Activated CD4-positive, alpha-beta T cell treated with anti-CD3 and anti-CD28 coated beads, Interleukin-2, amount 10 ng/mL, durations not matched to agents 7 days and 5 days (primary cell): ENCODE measurements at places on chromosomes 1 and 21. TPM values are rescaled to one million over a fixed set of nuclear protein-coding genes. Genes with fewer than 3 reads are reported as not detected.

DNA sequence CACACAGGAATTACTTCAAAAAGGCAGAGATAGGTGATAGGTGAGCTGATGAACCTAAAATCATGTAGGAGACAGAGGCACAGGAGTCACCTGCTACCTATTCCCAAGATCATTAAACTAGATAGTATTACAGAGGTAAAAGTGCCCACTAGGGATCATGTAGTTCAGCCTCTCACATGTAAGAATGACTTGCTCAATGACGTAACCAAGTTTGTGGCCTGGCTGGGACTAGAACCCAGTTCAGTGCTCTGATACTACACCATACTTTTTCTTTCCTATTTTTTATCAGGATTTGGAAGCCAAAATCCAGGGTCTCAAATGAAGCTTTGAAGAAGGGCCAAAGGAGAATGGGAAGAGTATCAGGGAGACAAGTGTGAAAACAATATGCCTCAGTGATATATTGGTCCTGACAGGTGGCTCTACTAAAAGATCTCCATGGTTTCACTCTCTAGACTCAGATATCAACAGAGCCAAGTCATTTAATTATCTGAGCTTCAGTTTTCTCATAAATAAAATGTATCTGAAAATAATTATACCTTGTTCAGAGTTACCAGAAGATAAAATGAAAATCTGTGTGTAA lies 87.3 kb upstream of the SLFNL1 start:
- no peak for DNase-seq
- H3K36me3 ChIP-seq = peaks cover 13% of the 10 kb centered on the region
- H3K4me3 ChIP-seq = no peak overlapping the region
- H3K27ac ChIP-seq = no peak overlapping the region
- H3K27me3 ChIP-seq = no peaks in the 10 kb centered on the region

DNA sequence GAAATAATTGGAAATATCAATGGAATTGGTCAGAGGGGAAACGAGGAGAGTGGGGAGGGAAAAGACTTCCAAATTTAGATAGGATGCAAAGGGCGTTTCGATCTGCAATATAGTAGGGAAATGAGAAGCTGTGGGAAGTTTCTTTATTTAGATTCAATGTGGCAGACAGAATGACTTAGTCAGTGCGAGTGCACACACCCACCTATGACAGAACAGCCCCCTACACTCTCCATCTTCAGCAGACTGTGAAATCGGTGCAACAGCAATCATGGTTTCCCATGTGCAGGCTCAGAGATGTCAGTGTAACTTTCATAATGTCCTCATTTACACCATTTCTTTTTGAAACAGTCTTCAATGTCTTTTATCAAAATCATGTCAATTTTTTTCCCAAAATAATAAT lies 46.0 kb downstream of the DIP2A start:
- H3K27me3 ChIP-seq = no peaks in the 10 kb centered on the region
- peak overlapping the region; percentile 13 for H3K27ac ChIP-seq
- H3K4me3 ChIP-seq = no peak overlapping the region
- H3K36me3 ChIP-seq = peaks cover 53% of the 10 kb centered on the region

DNA sequence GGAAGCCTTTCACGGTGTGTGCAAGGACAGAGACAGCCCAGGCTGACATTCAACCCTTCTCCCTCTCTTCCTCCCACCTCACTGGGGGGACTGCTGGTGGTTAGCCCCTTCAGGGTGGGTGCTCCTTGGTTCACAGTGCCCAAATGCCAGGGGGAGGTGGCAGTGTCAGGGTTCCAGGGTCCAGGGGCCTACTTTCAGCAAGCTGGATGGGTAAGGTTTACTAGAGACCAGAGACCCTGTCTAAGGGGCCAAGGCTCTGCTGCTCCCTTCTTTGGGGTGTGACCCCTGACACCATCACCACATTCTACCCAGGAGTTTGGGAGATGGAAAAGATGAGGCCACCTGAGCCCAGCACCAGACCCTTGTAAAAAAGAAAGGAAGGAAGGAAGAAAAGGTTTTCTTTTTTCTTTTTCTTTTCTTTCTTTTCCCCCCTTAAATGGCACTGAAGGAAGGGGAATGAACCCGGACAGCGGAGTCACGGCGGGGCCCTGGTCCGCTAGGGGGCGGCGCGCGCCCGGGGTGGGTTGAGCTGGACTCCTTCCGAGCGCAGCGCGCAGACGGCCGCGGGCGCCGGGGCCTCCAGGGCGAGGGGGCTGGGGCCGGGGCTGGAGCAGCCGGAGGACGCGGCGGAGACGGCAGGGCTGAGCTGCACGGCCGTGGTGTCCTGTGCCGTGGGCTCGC lies 18.8 kb downstream of the KNCN start:
- H3K4me3 ChIP-seq = peak overlapping the region; percentile 33
- peak; percentile 67 for DNase-seq
- peaks cover 42% of the 10 kb centered on the region for H3K27me3 ChIP-seq
- H3K4me1 ChIP-seq = peaks cover 18% of the 10 kb centered on the region

- H3K27ac ChIP-seq = peak overlapping the region; percentile 99
- peaks cover 2% of the 10 kb centered on the region for H3K36me3 ChIP-seq
- H3K27me3 ChIP-seq = no peaks in the 10 kb centered on the region
- H3K4me1 ChIP-seq = peaks cover 66% of the 10 kb centered on the region
- DNase-seq = peak; percentile 60
- H3K4me3 ChIP-seq = peak overlapping the region; percentile 90
Measured at GRCh38 chr21:41926117-41926806, 27.6 kb downstream of the C2CD2 start.

DNA sequence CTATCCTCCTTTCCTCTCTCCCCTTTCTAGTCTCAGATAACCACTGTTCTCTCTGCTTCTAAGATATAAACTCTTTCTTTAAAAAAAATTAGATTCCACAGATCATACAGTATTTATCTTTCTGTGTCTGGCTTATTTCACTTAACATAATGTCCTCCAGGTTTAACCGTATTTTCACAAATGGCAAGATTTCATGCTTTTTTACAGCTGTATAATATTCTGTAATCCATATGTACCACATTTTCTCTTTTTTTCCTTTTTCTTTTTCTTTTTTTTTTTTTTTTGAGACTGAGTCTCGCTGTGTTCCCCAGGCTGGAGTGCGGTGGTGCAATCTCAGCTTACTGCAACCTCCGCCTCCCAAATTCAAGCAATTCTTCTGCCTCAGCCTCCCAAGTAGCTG lies 5.1 kb upstream of the SLC16A1 start:
- H3K27me3 ChIP-seq = no peaks in the 10 kb centered on the region
- no peak overlapping the region for H3K27ac ChIP-seq
- peaks cover 48% of the 10 kb centered on the region for H3K4me1 ChIP-seq
- DNase-seq = no peak

DNA sequence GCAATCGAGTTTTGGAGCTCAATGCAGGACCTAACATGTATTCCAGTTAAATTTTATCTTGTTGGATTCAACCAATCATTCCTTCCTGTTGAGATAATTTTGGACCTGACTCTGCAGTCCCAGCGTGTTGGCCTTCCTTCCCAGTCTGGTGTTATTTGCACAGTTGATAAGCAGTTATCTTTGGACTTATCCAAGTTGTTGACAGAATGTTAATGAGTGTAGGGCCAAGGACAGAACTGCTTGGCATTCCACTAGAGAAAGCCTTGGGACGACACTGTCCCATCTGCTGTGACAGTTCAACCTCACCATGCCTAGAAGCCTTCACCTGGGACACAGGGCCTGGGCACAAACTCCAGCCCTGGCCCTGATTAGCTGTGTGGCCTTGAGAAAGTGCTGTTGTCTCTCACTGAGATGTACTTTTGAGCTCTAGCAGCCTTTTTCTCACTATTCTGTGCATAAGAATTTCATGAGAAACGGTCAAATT lies 104.1 kb upstream of the SLC25A33 start:
- H3K27me3 ChIP-seq = peaks cover 13% of the 10 kb centered on the region
- H3K36me3 ChIP-seq = no peaks in the 10 kb centered on the region
- no peak overlapping the region for H3K27ac ChIP-seq
- peaks cover 2% of the 10 kb centered on the region for H3K4me1 ChIP-seq
- H3K4me3 ChIP-seq = no peak overlapping the region
- no peak for DNase-seq

The PRDM15 gene
- total RNA-seq = 10.3 TPM

The NTMT2 gene
- not detected for total RNA-seq

The LMNA gene
- 38.3 TPM for total RNA-seq

The NIBAN1 gene
- 57.6 TPM for total RNA-seq
